CD4-positive, alpha-beta memory T cell (primary cell): ENCODE measurements at places on chromosomes 1 and 21. TPM values are rescaled to one million over a fixed set of nuclear protein-coding genes. Genes with fewer than 3 reads are reported as not detected.

SHE gene
- total RNA-seq = not detected

GRCh38 chr1:185956881-185957280 lies 222.7 kb downstream of the HMCN1 start:
- no peak for DNase-seq

- DNase-seq = no peak
Observed at GRCh38 chr21:16589006-16589898, 859.5 kb downstream of the USP25 start.

LAPTM5 gene
- 587 TPM for total RNA-seq

DNA sequence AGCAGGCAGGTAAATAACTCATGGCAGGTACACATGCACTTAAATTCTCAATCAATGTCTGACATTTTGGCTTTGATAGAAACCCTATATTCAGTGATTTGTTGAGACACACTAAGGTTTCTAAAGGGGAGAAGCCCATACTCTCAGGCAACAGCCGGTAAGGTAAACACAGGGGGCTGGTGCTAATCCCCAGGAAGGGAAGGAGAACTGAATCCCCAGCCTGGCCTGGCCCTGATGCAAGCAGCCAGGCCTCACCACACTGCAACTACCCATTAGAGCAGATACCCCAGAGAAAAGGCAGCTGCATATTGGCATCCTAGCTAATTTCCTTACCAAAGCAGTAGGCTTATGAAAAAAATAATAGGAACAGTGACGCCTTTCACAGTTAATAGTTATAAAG lies 116.5 kb upstream of the LRRC7 start:
- DNase-seq = no peak

DNA sequence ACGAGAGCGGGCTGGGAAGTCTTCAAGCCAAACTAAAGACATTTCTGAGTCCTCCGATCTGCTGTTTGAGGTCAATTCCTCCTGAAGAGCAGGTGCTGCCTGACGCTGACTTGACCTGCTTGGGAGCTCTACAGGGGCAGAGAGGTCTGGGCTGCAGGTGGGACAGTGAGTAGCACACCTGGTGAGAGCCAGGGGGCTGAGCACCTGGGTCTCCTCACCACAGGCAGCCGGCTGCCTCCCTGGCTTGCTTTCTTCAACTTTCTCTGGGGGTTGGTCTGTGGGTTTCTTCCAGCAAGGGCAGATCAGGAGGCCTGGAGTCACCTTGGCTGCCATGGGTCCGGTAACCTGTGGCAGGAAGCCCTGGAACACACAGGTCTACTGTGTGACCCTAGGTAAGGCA lies 107.4 kb upstream of the EDN2 start:
- DNase-seq = no peak

TUFT1 gene
- 3.5 TPM for total RNA-seq

DNA sequence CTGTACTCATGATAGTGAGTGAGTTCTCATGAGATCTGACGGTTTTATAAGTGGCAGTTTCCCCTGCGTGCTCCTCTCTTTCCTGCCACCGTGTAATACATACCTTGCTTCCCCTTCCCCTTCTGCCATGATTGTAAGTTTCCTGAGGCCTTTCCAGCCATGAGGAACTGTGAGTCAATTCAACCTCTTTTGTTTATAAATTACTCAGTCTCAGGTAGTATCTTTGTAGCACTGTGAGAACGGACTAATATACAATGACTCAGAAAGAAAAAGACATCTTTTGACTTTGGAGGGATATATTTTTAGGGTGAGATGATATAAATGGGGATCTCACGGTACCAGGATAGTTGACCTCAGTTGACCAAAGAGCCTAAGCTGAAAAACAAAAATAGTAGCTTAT lies 74.7 kb upstream of the BACH1 start:
- DNase-seq = no peak

GRCh38 chr1:194809215-194809614 lies 1622.8 kb upstream of the B3GALT2 start:
- DNase-seq = no peak

- DNase-seq = no peak
Observed at GRCh38 chr1:10673109-10673711, 123.2 kb downstream of the CASZ1 start.

DNA sequence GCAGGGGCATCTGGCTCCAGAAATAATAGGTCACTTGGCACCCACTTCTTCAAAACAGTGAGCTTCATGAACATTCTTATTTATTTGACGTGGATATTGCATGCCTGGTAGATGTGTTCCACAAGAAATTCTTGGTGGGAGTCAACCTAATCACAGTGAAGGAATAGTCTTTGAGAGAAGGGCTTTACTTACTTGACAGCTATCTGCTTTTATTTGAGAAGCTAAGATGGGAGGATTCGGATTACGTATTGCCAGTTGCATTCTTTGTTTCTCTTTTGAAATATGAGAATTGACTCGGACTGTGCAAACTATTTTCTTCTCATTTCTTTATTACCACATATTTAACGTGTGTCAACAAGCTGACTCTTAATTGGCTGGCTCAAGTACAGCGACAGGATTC lies 117.2 kb downstream of the FASLG start:
- no peak for DNase-seq

GRCh38 chr1:18444563-18444962 lies 36.2 kb upstream of the KLHDC7A start:
- no peak for DNase-seq

DNA sequence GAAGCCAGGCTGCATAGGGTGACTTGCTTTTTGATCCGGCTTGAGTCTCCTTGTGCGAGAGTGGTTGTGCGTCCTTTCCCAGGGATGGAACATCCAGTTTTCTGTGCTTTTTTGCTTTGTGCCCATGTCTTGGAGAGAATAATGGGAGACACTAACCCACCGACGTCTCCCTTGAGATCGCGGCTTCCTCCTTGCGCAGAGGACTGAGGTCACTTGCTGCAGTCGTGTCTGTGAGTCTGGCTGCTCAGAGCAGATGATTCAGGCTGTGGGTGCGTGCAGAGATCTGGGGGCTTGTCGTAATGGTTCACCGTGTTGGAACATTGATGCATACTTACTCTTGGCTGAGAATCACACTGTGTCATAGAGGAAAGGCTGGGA lies 164.5 kb upstream of the CACNA1E start:
- DNase-seq = no peak

GRCh38 chr1:82392513-82392912 lies 591.8 kb downstream of the ADGRL2 start:
- no peak for DNase-seq

GRCh38 chr1:8152731-8153702 lies 126.9 kb upstream of the ERRFI1 start:
- peak; percentile 91 for DNase-seq

DNA sequence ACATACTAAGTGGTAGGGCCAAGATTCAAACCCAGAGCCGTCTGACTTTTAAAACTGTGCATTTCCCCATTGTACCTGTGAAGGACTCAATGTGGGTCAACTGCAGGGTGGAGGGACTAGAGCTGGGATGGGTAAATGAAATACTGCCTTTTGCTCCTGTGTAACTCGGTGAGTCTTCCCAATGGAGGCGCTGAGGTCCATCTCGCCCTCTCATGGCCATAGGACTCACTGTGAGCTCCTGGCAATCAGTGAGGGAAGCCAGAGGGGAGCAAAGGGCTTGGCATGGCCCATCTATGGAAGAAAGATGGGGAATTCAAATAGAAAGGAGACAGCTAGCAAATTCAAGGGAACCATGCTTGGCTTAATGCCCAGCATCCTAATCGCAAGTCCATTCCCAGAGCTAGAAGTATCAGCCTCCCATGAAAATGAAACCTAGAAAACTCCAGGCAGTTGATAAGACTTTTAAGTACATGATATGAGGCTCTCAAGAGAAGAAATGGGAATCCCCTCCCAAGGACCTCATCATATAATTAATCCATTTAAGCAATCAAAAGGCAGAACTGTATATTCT lies 25.4 kb upstream of the CGN start:
- DNase-seq = no peak

DNA sequence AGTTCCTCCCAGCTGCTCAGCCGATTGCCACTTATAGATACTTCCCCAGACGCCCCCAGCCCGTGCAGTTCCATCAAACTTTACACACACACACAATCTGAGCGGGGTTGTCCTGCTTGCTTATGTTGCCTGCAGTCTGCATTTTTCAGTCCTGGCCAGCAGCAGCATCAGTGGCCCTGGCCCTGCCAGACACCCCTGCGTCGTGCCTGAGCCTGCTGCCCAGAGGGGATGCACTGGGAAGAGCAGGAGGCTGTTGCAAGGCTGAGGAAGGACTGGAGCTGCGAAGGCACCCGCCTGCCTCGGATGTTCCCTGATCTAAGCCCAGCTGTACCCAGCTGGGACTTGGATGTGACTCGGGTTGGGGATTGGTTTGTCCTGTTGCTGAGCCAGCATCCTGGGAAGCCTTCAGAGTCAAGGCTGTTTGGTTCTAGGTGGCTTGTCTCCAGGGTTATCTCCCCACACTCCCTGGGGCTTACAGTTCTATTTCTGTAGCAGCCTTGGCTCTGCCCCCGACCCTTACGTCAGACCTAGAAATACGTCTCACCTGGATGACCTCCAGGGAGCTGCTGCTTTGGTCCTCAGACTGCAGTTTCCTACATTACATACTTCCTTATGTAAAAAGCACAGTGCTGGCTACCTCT lies 42.3 kb downstream of the MAN1C1 start:
- DNase-seq = no peak

- DNase-seq = no peak
Observed at GRCh38 chr1:192876633-192877032, 67.8 kb downstream of the RGS2 start.

DNA sequence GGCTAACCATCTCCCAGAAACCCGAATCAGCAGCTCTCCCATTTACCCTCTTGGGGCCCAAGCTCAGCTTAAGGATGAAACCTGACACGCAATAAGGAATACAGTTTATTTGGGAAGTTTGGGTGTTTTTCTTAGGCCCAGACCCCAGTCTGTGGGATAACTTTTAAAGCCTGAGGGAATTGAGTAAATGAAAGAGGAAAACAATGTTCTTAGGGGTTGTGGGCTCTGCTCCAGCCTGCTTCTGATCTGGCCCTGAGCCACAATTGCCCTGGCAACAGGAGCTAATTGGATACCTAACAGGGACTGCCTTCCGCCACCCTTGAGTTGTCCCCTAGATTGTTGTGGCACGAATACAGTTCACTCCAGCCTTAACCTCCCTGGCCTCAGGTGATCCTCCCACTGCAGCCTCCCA lies 20.1 kb downstream of the DYRK3 start:
- no peak for DNase-seq

GRCh38 chr1:29749024-29749945 lies 513.0 kb downstream of the PTPRU start:
- DNase-seq = no peak

- no peak for DNase-seq
Observed at GRCh38 chr21:46388896-46389295, 64.9 kb downstream of the PCNT start.

DNA sequence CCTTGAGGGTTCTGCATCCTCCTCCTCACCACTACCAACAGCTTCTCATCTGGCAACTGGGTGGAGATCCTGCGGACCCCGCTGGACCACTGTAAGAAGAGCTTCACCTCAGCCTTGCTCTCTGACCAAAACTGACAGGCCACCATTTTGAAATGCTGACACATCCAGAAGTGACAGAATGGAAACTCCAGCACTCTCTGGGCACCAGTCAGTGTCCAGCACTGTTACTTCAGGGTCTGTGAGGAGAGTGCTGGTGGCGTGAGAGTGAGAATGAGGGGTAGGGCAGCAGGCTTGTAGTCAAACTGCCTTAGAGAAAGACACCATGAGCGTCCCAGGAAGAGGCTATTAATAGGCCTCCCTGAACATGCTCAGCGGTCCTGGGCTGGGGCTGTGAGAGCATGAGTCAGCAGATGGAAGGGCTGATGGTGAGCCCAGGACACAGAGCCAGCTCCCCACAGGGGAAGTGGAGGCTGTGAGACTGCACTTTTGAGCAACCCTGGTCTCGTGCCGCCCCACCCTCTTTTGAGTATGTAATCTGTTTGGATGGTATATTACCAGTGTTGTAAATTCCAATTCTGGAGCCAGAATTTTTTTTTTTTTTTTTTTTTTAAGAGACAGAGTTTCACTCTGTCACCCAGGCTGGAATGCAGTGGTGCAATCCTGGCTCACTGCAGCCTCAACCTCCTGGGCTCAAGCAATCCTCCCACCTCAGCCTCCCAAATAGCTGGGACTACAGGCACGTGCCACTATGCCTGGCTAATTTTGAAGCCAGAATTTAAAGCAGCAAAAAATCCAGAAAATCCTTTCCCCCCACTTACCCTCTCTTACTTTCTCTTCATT lies 34.4 kb upstream of the SLC30A1 start:
- no peak for DNase-seq

AMY1A gene
- total RNA-seq = not detected
